ENCODE measurements at places on chromosomes 6 and 20.

DNA sequence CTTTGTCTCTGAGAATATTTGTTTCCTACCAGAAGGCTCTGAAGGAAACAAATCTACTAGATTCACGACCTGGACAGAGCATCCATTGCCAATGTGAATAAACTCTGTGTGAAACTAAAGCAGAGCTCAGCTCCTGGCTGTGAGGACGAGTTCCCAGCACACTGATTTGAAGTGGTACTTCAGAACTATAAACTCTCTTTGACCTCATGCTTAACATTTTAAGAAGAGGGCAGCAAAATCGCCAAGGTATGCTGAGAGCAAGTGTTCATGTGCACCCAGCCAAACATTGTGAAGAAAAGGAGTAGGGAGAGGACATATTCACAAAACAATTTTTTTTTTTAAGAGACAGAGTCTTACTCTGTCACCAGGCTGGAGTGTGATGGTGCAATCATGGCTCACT is 33.7 kb upstream of the ZNF133 start:
- no peak for DNase-seq

DNA sequence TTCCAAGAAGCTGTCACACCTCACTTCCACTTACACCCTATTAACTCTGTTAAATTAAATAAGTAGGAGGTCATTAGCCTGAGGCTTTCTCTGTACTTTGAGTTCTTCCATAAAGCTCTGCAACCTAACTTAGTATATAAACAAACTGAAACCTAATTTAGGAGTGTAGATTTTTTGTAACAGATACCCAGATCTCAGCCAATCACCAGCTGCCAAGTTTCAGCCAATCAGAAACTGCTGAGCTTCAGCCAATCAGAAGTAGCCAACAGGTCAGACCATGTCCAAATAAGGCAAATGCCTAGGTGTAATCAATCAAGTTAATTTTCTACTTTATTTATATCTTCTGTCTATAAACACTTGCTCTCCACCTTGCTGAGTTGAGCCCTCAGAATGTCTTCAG is 142.7 kb upstream of the SULF2 start:
- DNase-seq, result no peak

DNA sequence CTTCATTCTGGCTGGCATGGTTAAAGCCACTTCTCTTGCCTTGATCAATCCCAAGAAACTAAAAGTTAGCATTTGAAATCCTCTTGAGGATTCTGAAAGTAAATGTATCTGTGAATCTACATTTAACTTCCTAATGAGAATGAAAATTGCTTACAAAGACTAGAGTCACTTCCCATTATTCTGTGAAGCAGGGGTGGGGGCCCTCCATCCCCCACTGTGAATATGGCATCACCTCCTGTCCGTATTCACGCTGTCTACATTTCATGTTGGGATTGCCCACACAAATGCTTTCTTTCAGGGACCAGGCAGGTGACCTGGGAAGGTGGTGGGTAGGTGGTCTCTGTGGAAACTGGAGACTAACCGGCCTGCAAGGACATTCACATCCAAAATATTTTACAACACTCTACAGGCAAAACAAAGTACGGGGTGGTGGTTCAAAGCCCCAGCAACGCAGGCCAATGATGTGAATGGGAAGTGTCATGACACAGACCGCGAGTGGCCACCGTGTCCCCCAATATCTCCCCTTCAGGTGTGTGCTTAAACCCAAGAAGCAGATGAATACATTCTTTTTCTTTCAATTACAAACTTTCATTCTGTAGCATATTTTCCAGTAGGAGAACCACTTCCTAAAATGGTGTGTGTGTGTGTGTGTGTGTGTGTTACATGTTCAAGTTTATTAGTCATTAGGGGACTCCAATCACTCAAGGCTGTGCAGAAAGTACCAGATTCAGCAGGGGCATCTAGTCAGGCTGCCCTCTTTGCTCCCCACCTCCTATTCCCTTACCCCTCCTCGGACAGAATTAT is 132.2 kb downstream of the PRND start:
- DNase-seq, result no peak

DNA sequence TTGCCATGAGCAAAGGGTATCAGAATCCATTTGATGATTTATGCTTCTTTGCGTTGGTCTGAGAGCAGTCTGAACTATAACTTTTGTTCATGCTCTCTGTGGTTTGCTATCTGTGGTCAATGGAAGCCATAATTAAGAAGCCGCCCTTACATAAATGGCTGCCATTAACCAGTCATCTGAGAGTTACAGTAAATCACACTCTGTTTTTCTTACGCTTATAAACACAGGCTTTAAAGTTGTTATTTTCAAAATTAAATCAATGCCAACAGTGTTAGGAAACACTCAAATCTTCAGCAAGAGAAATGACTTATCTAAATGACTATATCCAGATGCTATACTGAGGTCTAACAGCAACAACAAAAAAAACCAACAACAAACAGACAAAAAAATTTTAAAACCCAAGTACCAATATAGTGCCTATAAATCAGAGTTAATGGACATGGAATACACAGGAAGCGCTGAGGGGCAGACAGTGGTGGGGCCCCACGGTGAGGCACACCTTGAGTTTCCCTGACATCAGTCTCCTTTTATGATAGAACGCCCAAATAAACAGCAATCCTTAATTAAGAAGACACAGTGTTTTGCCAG is 108.0 kb upstream of the C6orf118 start:
- no peak for DNase-seq

GRCh38 chr6:72623808-72624207 is 1.9 kb downstream of the KCNQ5 start:
- no peak for DNase-seq

- DNase-seq, result no peak
These were observed 2.5 kb downstream of the PDE7B start for GRCh38 chr6:135853986-135854385.

DNA sequence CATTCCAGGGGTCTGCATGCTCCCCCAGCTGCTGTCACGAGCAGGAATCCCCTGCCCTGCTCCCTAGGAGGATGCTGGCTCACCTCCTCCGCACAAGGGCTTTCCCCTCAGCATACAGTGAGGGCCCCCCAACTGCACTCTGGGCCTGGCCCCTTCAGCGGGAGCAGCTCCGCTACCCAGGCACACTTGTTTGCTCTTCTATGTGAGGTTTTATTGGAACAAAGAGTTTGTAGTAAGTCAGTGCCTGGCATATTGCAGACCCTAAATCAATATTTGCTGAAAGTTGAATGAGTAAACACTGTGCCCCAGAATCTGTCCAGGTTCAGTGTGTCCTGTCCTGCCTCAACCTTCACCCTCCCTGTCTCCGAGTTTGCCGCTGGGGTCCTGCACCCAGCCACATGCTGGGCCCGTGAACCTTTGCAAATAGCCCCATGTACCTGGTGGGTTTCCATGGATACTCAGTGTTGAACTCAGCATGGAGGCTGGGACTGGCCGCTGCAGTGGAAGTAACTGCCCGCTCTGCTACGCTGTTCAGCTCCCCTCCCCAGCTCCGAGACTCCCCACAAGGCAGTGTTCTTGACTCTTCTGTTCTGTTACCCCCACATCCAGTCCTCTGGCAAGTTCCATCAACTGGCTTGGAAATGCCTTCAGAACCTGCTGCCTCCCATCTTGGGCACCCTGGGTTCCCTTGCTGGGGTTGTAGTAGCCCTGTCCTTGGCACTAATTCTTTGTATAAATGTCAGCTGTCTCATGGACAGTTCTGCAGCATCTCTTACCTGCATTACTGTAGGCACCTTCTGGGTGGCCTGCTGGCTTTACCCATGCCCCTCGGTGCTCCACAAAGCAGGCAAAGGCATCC is 15.7 kb downstream of the SLC22A1 start:
- DNase-seq, result no peak

- DNase-seq, result no peak
These were observed 145.5 kb upstream of the STMND1 start for GRCh38 chr6:16956361-16956760.

GRCh38 chr20:32473231-32474008 is 111.7 kb downstream of the NOL4L start:
- no peak for DNase-seq

DNA sequence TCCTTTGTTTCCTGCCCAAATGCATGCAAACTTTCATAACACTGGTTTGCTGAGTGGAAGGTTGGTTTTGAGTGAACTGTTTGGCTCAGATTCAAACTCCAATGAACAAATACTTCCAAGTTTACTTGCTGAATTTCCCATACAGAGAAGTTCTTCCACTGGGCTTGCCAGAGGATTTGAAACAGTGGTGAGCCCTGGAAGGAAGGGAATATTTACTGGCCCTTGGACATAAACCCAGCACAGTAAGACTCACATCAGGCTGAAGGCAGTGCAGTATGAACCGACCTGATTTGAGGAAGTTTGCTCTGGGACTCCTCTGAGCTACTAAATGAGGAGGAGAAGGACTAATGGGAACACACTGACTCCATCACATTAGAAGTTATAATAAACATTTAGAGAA is 3.8 kb downstream of the TRAF3IP2 start:
- DNase-seq, result no peak

DNA sequence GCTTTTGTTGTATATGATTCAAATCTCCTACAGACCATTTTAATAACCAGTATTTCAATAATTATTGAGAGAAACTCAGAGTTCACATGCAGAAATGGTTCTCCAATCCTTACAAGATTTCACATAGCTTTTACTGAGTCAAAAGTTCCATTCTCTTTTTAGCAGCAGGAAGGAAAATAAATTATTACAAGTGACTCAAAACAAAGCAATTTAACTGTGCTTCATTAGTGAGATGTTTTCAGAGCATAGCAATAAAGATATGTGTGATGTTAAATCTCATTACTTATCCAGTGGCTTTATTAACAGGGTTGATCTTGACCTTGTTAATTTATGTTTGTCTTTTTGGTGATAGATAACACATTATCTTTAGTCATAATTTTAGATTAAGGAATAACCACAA is 22.0 kb downstream of the KIF13A start:
- DNase-seq, result no peak

DNA sequence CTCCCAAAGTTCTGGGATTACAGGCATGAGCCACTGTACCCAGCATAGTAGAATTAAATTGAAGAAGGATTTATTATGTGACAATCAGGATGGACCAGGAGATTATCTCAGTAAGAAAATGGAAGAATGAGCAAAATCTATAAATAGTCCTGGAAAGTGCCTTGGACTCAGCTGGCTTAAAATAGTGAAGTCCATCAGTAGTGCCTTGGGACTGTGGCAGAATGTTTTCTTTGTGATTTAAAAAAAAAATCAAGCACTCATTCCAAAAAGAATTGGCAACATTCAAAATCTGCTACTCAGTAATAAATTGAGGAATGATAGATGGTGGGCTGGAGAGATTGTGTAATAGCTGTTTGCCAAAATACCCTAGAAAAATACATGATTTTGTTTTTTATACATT is 37.0 kb upstream of the MAS1 start:
- DNase-seq, result no peak

DNA sequence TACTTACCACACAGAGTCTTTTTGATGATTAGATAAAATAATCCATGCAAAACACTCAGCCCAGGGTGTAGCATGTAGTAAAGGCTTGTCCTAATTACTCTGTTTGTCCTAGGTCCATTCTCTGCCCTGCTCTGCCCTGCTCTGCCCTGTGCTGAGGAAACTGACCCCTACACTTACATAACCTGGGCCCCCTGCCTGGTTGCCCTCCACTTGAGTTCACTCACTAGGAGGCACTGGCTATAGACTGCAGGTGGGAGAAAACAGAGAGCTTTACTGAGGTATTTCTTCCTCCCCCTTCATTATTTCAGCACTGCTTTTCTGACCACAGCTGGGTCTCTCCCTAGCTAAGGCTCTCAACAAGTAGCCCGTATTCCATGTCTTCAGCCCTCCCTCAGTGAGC is 70.9 kb upstream of the TBX18 start:
- no peak for DNase-seq
